ENCODE measurements at places on chromosomes 5 and 9.

DNA sequence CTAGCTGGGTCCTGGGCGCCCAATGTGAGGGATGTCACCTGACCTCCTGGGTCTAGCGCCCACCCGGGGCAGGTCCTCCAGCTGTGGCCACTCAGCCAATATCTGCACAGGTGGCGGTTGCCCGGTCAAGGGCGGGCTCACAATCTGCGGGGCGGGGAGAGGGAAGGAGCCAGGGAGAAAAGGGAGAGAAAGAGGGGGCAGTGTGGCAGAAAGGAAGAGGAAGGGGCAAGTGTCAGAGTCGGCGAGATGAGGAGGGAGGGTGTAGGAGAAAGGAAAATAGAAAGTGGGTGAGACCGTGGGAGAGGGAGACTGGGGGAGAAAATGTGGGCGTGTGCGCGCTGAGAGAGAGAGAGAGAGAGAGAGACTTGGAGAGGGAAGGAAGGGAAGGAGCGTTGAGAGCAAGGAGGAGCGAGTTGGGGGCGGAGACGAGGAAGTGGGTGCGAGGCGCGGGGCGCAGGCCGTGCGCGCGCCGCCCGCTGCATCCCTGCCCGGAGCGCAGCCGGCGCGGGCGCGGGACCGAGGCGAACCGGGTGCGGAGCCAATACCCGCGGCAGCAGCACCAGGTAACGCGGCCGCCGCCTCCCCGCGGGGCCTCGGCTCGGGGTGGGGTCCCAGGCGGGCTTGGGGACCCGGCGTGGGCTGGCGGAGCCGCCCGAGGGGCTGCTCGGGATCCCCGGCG, at the start of gene HRH2:
Gene HRH2 (plus strand): TSS at position 479 of the 679 bp plus-strand sequence. CDS start 25,163 bp downstream, outside the sequence.
- DNase-seq: no peak

DNA sequence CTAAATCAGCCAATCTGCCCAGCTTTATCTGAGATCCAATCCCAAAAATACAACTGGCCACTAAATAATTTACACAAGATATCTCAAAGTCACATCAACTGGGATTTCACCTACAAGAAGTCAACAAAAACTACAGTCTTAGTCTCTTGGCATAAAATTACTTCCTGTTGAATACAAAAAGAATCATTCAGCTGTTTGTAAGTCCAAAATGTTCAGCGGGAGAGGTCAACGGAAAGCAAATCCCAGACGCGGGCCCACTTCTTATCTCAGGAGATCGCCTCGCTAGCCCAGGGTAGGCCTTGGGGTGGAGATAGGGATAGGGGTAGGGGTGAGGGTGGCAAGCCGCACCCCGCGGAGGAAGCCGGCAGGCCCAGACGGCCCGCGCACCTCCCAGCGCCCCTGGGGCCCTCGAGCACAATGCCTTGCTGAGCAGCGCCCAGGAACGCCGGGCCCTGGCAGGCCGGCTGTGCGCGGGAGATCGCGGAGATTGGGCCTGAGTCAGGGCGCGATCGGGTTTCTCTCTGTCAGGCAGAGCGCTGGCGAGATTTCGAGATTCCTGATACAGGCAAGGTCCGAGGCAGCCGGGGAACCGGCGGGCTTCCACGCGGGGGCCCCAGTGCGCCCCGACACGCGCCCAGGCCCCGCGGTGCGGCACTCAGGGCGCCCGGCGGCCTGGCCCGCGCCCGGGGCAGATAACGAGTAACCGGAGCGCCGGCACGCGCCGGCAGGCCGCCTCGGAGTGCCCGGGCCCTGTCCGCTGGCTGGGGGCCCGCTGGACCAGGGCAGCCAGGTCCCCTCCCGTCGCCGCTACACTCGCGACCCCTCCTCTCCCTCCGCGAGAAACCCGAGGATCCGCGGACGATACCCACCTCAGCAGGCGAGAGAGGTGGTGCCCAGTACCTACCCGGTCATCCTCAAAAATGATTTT, 601 bp downstream of the HINT1 start:
- peak; percentile 49 for DNase-seq

GRCh38 chr9:134225186-134225585, 60.8 kb upstream of the RNU6ATAC start:
- no peak for DNase-seq

GRCh38 chr9:122936883-122937282, 3.9 kb upstream of the RABGAP1 start:
- no peak for DNase-seq

- DNase-seq: no peak
Observed at GRCh38 chr5:342501-343460, 21.3 kb downstream of the AHRR start.

GRCh38 chr5:113181409-113181808, 204.8 kb downstream of the DCP2 start:
- no peak for DNase-seq

- no peak for DNase-seq
Observed at GRCh38 chr5:159241946-159242552, 21.0 kb upstream of the UBLCP1 start.

- no peak for DNase-seq
Observed at GRCh38 chr9:33103501-33104281, 27.2 kb upstream of the SMU1 start.

- DNase-seq: no peak
Observed at GRCh38 chr5:38681029-38681706, 124.7 kb upstream of the LIFR start.

GRCh38 chr5:66880401-66880800, 284.2 kb downstream of the MAST4 start:
- no peak for DNase-seq
